ENCODE measurements at places on chromosomes 5 and 9.

- no peak for DNase-seq
Measured at GRCh38 chr9:21931428-21931827, 62.8 kb downstream of the CDKN2A start.

- DNase-seq, result no peak
Measured at GRCh38 chr5:154285661-154286408, 95.3 kb downstream of the GALNT10 start.

GRCh38 chr5:112237456-112237855 is 181.6 kb downstream of the EPB41L4A start:
- no peak for DNase-seq

- no peak for DNase-seq
Measured at GRCh38 chr5:132828846-132829494, 1.5 kb downstream of the SHROOM1 start.

GRCh38 chr9:81069923-81070322 is 619.4 kb downstream of the TLE1 start:
- DNase-seq, result no peak

DNA sequence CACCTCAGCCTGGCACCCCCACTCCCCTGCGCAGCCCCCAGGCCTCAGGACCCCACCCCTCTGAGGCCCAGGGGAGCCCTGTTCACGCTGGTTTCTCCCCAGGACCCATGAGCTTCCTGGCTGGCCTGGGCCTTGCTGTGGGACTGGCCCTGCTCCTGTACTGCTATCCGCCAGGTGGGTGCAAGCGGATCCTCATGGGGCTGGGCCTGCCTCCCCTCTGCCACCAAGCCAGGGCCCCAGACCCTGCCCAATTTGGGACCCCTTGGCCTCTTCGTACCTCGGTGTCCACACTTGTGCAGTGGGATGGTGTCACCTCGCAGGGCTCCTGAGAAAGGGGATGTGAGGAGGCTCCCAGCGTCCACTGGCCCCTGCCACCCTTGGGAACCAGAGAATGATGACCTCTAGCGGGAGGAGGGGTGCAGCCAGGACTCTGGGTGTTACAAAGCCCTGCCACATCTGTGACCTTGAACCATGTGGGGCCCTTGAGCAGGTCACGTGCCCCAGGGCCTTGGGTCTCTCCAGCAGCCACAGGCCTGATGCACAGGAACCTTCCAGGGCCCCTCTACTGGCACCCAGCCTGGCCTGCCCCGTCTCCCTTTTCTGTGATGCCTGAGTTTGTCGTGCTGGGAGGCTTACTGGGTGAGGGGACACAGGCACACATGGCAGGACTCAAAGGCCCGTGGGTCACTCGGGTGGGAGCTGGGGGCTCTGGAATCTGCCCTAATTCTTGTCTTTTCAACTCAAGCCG is 16.3 kb downstream of the CARD19 start:
- DNase-seq, result no peak

DNA sequence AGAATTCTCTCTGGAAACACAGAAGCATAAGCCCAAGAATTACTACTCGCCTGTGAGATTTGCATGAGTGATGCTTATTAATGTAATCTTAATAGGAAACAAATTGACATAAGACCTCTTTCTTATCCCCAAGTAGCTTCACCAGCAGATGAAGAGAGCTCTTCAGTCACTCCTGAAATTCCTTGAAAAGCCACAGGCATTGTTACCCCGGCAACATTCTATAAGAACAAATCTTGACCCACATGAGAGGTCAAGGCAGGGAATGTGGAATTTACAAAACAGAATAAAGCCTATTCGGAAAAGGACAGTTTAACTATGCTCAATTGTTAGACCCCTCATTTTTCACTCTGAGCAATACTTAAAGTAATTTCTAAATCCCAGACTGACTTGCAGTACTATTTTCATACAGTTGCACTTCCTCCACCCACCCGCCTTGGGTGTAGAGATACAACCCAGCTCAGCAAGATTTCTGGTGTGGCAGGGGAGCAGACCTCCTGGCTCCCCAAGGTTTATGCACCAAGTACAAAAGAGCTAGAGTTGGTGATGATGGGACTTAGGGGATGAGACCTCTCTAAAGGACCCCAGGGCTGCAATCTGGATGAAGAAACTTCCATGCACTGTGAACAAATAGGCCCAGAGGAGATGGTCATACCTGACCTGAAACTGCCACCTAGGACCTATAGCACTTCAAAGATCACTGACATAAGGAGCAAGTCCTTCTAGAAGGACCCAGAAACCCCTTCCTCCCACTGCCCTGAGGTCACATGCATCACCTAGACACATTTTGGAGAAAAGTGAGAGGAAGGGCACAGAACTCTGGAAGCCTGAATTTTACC is 242.1 kb downstream of the ZNF608 start:
- DNase-seq, result no peak

GRCh38 chr5:92674321-92674720 is 906.7 kb downstream of the NR2F1-AS1 start:
- no peak for DNase-seq

DNA sequence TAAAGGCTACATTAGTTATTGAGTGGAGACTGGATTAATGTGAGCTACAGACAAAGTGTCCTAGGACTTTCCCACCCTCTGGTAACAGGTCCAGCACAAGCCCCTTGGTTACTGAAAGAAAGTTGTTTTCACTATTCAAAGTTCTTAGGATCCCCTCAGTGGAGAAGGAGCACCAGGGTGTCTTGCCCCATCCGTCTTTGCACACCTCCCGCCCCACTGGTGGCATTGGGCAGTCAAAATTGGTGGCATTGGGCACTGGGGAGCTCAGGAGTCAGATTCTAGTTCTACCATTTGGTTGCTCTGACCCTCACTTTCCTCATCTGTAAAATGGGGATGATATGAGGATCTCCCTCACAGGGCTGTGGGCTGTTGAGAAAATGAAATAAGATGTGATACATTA is 2.4 kb upstream of the ANGPTL2 start:
- no peak for DNase-seq

DNA sequence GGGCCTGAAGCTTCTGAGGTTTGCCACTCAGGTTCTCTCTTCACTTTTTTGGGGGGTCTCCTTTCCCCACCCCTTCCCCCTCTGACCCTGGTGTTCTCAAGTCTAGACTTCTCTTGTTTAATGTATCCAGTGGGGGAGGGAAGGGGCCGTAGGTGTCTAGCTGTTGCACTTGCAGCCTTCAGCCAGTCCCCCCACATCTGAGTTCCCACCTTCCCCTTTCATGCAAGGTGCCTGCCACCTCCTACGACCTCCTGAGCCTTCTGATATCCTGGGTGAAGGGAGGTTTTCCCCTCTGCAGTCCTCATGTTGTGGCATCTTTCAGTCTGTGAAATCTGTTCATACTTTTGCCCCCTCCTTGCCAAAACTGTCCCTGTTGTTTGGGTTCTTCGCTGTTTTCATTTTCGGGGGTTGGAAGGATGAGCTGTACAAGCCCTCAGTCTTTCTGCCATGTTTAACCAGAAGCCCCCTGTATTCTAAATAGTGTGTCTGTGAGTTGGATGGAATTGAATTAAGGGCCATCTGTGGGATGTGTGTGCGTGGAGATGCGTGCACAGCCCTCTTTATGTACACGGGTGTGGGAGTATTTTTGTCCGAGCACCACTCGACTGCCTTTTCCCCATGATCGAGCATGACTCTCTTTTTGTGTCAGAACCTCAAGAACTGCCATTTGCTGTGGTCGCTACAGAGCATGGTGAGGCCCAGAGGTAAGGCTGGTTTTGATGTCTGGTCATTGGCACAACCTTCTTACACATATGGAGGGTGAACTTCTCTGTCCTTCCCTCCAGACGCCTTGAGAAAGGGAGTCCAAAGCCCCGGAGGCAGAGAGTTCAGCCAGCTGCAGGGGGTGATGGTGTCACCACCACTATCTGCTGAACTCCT is 23.6 kb downstream of the PRRC2B start:
- no peak for DNase-seq

DNA sequence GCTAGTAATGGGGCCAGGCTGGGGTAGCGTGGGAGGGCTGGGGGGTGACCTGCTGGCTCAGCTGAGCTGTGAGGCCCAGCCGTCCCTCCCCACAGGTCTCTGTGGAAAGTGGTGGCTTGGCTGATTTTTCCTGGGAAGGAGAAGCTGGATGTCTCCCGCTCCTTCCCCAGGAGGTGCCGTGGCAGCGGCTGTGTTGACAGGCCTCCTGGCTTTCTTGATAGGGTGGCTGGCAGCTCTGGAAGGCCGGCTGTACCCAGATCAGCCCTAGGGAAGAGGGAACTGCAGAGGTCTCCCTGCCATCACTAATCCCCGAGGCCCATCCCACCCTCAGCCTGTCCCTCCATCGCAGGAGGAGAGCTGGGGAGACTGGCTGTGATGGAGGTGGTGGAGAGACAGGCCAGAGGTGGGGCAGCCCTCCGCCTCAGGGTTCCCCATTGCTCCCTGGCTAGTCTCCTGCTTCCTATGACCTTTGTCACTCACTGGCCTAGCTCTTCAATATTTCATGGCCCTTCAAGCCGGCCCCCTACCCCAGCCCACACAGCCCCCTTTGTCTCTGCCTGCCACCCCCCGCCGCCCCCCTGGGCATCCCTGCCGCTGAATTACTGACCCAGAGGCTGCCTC is 6.8 kb downstream of the CXXC5 start:
- DNase-seq, result no peak

DNA sequence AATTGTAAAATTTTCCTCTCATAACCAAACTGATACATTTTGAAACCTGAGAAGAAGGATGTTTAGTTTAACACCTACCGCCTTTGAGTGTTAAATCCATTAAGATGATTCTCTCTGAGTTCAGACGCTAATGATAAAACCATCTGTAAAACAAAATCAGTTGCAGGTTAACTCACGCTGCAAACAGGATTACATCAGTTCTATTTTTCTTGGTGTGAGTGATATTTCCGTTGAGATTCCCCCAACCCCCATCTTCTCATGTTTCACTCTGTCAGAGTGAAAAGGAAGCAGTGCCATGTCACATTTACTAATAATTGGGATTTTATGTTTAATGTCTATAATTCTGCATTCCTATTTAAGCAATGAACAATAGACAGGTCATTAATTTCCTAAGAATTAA is 146.5 kb downstream of the FANCC start:
- DNase-seq, result no peak

- no peak for DNase-seq
Measured at GRCh38 chr5:73783828-73784227, 157.8 kb downstream of the ARHGEF28 start.

- no peak for DNase-seq
Measured at GRCh38 chr5:84260140-84260539, 124.5 kb downstream of the EDIL3 start.

DNA sequence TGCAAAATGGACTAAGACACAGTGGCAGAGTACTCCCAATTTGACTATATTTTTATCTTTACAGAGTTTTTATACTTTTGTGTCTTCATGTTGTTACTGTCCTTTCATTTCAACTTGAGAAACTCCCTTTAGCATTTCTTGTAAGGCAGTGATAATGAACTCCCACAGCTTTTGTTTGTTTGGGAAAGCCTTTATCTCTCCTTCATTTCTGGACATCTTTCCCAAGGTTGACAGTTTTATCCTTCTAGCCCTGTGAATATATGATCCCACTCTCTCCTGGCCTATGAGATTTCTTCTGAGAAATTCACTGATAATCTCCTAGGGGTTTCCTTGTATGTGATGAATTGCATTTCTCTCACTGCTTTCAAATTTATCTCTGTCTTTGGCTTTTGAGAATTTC is 9.2 kb upstream of the SARDH start:
- DNase-seq, result no peak

DNA sequence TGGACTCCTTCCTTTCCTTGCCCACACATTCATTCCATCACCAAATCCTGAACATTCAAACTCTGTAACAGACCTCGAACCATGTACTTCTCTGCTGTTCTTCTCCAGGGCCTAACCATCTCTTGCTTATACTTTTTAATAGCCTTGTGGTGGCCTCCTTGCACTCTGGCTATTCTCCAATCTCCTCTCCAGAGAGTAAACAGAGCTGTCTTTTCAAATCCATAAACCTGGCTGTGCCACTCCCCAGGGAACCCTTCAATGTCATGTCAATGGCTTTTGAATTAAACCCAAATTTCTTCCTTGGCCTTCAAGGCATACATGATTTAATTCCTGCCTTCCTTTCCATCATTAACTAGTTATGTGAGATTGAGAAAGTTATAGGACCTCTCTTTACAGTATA is 277.6 kb upstream of the EFNA5 start:
- no peak for DNase-seq

DNA sequence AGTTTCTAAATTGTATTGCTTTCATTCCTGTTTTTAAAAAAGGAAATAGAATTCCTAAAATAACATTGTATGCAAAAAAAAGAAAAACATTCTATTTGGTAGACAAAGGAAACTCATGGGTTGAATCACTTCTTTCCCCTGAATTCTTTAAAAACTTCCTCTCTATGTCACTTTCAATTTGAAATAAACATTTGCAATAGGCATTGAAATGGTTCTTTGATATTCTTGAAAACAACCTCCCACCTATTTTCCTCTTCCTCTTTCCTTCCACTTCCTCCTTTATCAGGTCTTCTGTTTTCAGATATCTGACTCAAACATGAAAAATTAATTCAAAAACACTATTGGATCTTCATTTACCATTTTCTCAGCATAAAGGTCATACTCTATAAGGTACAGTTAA is 442.0 kb upstream of the MEF2C start:
- no peak for DNase-seq

DNA sequence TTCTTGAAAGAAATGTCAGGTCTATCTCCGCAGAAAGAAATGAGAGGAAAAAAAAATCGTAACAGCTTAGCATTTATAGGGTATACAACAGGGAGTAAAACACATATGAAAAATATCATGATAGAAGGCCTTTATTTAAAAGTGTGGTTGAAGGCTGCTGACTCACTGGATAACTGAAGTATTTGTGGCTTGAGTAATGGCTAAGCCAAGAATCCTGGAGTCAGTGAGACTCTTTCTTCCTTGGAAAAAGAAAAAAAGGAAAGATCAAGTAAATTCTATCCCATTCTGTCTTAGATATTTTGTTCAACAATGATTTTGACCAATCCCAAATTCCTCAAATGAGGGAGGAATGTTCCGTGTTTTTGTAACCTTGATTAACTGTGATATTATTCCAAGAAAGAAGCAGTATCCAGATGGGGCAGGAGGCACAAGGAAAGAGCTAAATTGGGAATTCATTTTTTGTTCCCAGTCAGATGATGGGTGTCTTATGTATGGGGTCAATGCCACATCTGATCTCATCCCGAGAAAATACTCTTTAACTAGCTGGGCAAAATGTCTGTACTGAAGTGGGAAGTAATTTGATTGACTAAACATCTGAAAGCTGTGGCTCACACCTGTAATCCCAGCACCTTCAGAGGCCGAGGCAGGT is 64.3 kb upstream of the MYO10 start:
- no peak for DNase-seq

DNA sequence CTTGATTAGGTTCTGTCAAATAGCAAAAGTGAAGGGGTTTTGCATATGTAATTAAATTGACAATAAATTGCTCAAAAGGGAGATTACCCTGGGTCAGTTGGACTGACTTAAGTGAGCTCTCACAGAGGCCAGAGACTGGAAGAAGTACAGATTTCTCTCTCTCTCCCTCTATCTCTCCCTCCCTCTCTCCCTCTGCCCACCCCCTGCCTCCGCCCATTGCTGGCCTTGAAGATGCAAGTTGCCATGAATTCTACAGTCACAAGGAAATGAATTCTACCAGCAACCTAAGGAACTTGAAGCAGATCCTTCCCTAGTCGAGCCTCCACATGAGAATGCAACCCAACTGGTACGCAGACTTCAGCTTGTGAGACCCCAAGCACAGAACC is 119.2 kb downstream of the LPAR1 start:
- no peak for DNase-seq

GRCh38 chr5:62942384-62942783 is 363.8 kb downstream of the LRRC70 start:
- no peak for DNase-seq

Data from GDM1 (cell line).